G401 (cell line): ENCODE measurements at places on chromosomes 6 and 20.

- DNase-seq = no peak
These were observed 102.4 kb upstream of the ISM1 start for GRCh38 chr20:13118676-13119075.

DNA sequence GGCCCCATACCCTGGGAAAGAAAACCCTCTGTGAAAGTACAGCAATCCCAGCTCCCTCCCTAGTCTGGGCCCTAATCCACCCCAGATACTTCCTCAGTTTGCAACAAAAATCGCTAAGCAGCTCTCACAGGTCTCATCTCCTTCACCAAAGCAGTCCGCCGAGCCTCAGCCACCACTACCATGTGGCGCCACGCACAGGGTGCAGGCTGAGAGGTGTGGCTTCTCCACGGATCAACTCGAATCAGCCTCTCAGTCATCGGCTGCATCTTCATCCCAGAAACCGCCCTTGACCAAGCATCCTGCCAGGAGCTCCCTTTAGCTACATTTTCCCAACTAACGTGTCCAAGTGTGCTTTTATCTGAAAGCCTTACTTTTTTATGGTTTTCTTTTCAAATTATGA, 50.7 kb downstream of the ANKRD60 start:
- no peak for DNase-seq

- peak; percentile 20 for DNase-seq
These were observed 18.7 kb downstream of the BTN3A1 start for GRCh38 chr6:26420688-26421171.

- DNase-seq = no peak
These were observed 4.9 kb upstream of the NELFCD start for GRCh38 chr20:58976061-58976730.

DNA sequence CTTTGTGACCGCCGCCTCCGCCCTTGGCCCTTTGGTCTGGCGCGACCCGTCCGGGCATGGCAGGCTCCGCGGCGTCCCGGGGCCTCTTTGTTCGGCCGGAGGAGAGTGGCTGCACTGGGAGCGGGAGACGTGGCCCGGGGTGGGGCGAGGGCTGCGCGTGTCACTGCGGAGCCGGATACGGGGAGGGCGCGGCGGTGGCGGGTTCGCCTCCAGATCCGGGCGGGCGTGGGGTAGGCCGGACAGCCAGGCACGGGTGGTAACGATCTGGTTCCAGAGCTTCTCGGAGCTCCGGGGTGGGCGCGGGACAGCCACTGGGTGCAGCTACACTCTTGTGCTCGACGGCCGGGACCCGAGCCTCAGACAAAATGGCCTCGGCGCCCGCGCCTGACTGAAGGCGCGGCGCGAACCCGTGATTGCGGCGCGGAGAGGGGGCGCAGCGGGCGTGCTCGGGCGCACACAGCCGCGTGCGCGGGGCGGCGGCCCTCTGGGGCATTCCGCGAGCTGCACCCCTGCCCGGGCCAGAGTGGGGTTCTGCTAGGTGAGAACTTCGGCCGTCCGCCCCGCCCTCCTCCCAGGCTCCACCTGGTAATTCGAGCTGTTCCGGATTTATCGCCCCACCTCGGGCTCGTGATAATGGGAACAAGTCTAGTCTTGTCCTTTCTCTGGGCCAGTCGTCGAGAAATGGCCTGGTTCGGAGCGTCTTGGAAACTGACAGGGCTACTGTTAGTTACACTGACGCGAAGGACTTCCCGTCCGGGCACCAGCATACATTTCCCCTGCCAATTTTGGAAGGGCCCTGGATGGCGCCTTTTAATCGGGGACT, 1.0 kb downstream of the LOC128125822 start:
- peak; percentile 72 for DNase-seq

- DNase-seq = no peak
These were observed 47.2 kb downstream of the FOXA2 start for GRCh38 chr20:22536956-22537756.

- DNase-seq = no peak
These were observed 90.4 kb downstream of the DLL1 start for GRCh38 chr6:170200458-170200891.

DNA sequence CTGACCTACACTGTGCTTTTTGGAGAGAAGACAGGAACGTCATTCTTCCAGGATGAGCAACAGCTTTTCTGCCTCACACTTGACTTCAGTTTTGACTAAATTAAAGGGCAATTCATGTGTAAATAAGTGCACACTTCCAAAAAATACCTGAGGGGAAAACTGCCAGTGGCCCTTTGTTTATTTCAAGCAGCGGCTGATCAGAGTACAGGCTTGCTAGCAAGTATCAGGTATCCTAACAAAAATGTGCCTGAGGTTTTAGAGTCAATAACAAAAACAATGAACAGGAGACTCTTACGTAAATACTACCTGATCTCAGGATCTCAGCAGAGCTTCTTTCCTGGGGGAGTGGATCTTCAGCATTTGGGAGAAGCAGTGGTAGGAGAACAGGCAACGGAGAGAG, 12.4 kb downstream of the LY86 start:
- DNase-seq = no peak

GRCh38 chr20:31560094-31560745, 44.9 kb upstream of the ID1 start:
- peak; percentile 55 for DNase-seq

GRCh38 chr6:167469101-167469500, 144.2 kb downstream of the TTLL2 start:
- DNase-seq = no peak

GRCh38 chr6:106913111-106913510, 61.4 kb downstream of the CD24 start:
- DNase-seq = no peak

GRCh38 chr6:31216208-31216898, 45.9 kb upstream of the POU5F1 start:
- no peak for DNase-seq

DNA sequence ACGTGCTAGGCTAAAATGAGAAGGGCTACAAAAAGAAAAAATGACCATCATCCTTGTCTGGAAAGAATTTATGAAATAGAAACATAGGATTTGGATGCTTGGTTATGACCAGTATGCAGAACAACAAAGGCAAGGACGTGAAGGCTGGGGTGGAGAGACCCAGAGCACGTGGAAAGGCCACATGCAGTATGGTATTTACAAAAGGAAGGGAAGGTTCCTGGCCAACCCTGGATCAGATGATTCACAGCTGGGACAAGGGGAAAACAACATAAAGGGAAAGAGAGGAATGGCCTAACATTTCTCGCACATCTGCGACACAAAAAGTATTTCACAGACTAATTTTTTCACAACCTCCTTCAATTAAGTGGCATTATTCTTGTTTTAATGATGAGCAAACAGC, 8.2 kb downstream of the STX7 start:
- no peak for DNase-seq

- DNase-seq = no peak
These were observed 27.4 kb downstream of the NTSR1 start for GRCh38 chr20:62736026-62736406.

DNA sequence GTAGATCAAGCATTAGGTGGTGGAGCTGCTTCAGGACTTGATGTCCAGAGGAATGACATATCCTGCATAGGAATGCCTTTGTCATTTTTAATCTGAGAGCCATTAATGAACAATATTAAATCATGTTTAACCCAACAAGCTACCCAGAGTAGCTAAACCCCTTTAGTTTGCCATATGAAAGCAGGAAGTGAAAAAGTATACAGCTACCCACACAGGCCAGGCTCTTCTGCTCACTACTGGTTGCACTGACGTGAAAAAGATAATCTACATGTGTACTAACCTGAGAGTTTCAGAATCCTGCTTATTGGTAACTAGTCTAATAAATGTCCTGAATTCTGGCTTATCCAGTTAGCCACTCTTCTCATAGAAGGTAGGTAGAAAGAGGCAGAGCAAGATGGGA, 19.9 kb downstream of the GLYATL3 start:
- no peak for DNase-seq

GRCh38 chr20:17611290-17611539, 41.3 kb downstream of the DSTN start:
- DNase-seq = no peak
